ENCODE measurements at places on chromosomes 11 and 22.

GRCh38 chr11:96101146-96101545 is 177.2 kb upstream of the MTMR2 start:
- no peak for DNase-seq

GRCh38 chr11:2888266-2888968 is 2.8 kb upstream of the CDKN1C start:
- no peak for DNase-seq

DNA sequence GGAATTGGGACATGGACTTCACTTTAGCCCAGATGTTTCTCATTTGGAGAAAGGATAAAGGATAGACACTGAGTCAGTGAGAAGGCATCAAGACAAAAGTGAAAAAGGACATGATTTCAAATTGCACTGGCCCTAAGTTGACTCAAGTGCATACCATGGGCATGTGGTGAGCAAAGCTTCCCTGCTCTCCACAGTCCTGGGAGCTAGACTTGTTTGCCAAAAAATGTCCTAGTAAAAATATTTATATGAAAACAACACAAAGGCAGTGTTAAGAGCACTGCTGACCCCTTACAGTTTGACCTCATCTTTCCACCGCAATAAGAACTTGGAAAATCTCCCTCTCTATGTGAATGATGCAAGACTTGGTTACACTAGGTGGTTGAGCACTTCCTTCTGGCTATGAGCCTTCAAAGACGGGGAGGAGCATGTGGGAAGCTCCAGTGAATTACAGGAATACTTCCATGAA is 46.5 kb upstream of the FIBIN start:
- no peak for DNase-seq

DNA sequence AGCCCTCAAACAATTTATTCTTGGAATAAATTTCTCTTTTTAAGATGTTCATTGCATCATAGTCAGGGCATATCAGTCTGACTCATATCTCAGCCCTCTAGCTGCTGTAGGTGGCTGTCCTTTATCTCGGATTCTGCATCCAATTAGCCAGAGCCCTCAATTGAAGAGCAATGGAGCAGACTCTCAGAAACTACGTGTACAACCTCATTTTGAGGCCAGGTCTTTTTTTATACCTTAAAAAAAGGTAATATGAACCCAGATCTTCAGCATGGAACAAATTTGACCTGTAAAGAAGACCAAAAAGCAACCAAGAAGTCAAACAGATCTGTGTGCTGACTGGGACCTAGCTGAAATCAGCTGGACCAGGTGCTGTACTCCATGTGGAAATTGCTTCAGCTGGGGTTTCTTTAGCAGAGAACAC is 8.7 kb downstream of the OR52A5 start:
- no peak for DNase-seq
